MG63 (cell line): ENCODE measurements at places on chromosomes 6 and 20.
A peak's percentile ranks its signal among the peaks of the same experiment; 100 is the strongest.

DNA sequence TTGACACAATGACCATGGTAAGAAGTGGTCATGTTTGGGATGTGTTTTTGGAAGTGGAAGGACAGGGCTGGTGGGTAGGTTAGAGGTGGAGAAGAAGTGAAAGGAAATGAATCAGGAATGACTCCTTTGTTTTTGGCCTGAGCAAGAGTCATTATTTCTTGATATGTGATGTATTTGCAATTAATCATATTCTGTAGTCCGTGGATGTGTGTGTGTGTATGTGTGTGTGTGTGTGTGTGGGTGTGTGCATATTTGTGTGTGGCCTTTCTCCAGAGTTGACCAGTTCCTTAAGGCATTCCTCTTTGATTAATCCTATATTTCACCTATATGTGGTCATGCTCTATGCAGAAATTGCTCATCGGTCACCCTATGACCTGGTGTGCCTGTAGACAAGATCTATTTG is 130.7 kb downstream of the UTRN start:
- peak; percentile 56 for DNase-seq

DNA sequence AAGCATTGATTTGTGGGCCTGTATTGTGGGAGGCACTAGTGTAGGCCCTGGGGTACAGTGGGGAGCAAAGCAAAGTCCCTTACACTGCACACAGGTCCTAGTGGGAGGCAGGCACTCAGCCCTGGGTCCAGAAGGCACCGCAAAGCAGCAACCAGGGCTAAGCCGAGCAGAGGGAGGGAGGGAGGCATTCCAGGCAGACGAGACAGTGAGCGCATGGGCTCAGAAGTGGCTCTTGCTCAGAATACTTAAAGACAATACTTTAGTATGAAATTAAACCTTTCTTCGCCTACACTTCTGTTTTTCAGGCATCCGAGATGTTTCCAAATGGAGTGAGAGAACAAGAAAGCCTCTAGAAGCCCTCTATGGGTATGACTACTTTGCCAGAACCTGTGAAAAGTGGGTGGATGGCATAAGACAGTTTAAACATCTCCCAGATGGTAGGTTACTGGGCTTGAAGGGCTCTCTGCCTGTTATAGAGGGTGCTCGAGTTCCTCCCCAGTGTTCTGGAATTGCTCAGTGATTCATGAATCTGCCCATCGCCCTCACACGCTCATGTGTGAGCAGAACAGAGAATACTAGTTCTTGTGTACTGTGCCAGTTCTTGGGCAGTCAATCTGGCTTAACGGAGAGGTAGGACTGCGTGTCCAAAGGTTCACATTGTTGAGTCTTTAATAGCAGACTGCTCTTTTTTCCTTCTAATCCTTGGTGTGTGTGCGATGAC is 18.7 kb downstream of the BPHL start:
- DNase-seq: no peak

DNA sequence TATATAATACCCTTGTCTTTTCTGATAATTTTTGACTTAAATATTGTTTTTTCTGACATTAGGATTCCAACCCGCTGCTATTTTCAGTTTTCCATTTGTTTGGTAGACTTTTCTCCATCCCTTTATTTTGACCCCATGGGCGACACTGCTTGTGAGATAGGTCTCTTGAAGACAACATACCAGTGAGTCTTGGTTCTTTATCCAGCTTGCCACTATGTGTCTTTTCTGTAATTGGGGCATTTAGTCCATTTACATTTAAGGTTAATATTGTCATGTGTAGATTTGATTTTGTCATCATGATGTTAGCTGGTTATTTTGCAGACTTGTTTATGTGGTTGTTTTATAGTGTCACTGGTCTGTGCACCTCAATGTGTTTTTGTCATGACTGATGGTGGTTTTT is 67.7 kb upstream of the IRAK1BP1 start:
- DNase-seq: no peak

DNA sequence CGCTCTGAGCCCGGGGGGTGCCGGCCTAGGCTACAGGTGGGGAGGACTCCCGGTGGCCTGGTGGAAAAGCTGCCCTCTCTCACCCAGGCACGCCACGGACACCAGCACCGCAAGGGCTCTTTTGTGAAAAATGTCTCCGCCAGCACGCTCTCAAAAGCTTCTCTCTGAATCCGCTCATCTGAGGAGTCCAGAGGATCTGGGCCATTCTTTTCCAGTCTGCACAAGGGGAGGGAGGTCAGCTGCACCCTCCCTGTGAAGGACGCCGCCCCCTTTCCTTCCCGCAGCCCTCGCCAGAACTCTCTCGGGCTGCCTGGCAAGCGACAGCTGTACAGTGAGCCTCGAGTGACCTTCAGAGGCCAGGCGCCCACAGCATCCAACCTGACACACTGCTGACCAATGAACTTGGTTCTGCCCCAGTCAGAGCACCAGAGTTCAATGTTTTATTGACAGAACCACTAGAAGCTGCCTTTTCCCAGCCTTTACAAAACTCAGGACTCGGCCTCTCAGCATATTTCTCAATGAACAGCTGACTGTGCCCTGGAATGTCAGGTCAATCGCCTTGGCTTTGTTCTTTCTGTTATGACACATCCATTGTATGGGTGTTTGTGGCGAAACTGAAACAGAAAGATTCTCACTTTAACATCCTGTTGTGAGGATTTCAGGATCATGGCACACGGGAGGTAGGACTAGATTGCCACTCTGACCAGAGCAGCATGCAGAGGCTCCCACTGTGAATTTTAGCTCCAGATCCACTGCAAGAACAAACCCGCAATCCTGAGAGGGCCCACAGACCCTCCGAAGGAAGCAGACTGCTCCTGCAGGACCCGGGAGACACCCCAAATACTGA is 26.7 kb downstream of the SERPINB9 start:
- peak; percentile 17 for DNase-seq

DNA sequence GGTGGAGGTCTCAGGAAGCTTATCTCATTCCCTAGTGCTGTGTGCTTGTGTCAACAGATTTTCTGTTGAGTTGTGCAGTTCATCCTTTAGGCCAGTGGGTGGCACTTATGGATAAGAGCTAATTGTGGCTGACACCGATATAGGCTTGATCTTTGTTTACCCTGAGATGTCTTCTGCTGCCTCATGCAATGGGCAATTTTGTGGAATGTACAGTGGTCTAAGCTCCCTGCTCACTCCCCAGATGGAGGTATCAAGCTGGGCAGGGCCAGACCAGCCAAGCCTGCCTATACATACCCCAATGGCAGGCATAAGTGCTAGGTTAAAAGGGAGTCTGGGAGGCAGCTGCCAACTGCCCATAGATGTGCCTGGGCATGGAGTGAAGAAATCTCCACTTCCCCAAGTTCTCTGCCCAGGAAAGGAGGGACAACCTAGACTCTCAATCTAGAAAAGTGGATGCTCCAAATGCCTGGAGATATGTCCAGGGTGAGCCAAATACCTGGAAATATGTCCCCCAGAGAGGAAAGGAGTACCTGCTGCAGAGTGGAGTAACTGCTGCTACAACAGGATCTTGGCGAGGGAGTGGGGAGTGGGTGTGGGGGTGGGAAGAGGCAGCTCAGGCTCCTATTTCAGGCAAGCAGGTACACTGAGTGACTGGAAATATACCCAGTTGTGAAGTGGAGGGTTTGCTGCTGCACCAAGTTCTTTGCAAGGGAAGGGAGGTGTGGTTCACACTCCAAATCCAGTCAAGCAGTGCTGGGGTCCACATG is 53.2 kb upstream of the ARG1 start:
- DNase-seq: peak; percentile 5

- DNase-seq: peak; percentile 42
These were observed 199.0 kb upstream of the KCNG1 start for GRCh38 chr20:51221791-51222408.

DNA sequence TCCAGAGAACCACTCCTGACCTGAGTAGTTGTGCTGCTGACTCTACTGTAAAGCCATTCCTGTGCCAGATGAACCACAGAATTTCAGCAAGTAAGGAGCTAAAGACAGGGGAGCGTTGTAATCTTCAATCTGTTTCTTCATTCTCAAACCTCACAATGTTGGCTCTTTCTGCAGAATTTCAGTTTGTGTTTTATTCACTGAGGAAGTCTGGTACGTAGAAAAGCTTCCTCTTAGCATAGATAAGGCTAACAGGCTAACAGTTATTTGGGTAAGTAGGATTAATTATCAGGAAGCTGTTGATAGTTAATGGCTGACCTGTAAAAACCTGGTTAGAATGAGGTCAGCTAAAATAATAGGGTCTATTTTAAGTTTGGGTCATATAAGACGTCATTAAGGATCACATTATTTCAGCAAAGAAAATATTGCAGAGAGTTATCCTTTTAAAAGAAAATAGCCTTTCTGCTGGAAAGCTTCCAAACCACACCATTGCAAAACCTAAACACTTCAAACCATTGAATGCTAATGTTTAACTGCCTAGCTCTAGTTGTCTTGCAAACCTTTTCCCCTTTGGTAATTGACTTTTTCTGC is 14.1 kb upstream of the TENT5A start:
- DNase-seq: no peak

DNA sequence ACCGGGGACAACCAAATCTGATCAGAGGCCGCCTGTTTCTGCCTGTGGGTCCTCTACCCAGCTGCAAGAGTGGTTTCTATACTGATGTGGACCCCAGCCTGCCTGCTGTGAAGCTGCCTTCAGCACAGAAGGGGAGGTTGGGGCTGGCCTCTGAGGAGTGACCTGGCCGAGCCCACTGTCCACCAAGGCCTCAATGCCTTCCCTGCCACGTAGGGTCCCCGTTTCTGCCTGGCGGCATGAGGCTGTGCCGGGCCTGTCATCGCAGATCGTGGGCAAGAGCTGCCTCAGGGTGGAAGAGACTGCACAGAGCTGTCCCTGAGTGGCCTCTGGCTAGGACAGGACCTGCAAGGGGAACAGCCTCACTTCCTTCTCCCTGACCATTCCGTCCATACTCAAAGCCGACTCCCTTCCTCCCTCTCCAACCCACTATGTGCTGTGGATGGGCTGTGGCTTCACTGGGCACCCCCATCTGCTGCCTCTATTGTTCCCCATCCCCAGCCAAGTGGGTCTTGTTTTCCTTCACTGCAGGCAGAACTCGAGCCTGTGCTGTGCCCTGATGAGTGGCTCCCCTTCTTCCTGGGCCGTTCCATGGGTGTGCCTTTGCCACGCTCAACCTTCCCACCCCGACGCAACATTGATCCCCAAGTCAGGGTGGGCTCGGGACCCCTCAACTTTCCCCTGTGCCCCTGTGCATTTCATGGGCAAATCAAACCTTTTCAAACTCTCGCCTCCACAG is 60.3 kb downstream of the ERMARD start:
- no peak for DNase-seq
